SJSA1 (cell line): ENCODE measurements at places on chromosomes 4 and X. TPM values are rescaled to one million over a fixed set of nuclear protein-coding genes. Genes with fewer than 3 reads are reported as not detected.
A peak's percentile ranks its signal among the peaks of the same experiment; 100 is the strongest.

The PHEX gene
- total RNA-seq = 0.16 TPM in 1 of 2 replicates, not detected in the other

DNA sequence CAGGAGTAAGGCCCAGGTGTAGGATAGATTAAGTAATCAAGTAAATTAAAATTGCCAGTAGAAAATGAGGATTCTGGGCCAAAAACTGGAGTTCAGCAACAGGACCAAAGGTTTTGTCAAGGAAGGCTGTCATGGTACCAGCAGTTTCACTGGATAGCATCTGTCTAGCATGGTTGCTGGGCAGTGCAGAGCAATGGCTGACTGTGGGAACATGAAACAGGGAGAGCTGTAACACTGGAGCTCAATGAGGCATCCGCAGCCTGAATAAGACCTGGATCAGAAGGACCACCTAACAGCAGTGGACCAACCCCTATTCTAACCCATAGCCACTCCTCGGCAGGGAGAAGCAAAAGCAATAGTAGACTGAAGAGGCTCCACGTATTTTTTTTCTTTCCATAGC, 132.4 kb downstream of the ATOH1 start:
- no peak for DNase-seq

DNA sequence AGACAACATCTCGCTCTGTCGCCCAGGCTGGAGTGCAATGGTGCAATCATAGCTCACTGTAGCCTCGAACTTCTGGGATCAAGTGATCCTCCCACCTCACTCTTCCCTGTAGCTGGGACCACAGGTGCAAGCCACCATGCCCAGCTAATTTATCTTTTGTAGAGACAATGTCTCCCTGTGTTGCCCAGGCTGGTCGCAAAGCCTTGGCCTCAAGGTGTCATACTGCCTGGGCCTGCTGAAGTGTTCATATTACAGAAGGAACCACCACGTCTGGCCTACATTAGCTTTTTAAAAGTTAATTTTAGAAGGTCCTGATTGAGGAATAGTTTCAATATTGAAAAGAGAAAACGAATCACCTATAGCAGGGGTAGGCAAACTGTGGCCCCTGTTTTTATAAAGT, 22.5 kb downstream of the TRIML2 start:
- DNase-seq = no peak

GRCh38 chrX:71215338-71215912, 7.6 kb upstream of the GJB1 start:
- no peak for DNase-seq

- peak; percentile 20 for DNase-seq
Observed at GRCh38 chrX:136781180-136781797, 557 bp upstream of the ARHGEF6 start.

DNA sequence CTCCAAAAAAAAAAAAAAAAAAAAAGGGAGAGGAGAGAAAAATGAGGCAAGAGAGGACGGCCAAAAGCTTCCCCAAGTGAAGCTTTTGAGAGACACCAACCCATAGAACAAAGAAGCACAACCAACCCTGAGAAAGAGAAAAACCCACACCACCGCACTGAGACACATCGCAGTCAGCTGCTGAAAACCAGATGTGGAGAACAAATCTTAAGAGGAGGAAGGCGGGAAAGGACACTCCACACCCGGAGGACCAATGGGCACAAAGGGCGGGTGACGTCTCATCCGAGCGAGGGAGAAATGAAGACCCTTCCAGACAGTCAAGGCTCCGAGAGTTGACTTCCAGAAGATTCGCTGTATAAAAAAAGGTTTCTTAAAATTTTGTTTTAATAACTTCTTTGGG, 112.1 kb downstream of the AFAP1 start:
- DNase-seq = no peak

DNA sequence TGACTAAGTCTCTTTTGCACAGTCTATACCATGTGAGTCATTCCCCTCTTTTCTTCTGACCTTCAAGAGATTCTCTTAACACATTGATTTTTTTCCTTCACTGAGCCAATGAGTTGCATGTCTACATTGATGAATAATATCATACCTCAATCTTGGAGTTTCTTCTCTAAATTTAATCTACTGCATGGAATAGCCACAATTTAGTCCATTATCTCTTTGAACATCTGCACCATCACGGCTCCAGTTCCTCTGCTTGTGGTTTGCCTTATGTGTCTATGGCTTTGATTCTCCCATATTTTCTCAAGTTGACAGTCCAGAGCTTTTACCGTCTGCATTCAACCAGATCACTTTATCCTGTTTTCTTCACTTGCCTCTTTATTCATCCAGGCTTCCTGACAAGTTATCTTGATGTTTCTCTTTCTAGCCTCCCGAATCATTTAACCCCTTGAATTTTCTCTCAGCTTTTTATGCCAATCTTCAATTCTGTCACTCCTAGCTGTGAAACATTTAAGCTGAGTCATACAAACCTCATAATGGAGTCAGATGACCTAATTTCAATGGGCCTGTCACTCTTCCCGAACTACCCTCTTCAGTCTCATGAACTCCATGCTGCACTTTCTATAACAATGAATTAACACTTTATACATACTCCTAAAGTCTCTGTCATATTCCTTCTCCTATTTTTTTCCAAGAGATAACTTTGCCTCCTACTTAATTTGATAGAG, 222.3 kb downstream of the CPE start:
- DNase-seq = no peak

GRCh38 chr4:145760961-145761929, 81.3 kb downstream of the C4orf51 start:
- no peak for DNase-seq

The CACNA1F gene
- not detected in 2 replicates for total RNA-seq

The ZNF630 gene
- 0.47 and 0.58 TPM in 2 replicates for total RNA-seq

The PROM1 gene
- 0.47 TPM in 1 of 2 replicates, not detected in the other for total RNA-seq

The BMP3 gene
- 0.03 and 0.11 TPM in 2 replicates for total RNA-seq
